Peyer's patch (tissue), 4 donors: ENCODE measurements at places on chromosomes 16 and 17. TPM values are rescaled to one million over a fixed set of nuclear protein-coding genes. Genes with fewer than 3 reads are reported as not detected.
A peak's percentile ranks its signal among the peaks of the same experiment; 100 is the strongest.

- no peak for DNase-seq
These were observed 362.2 kb downstream of the WWOX start for GRCh38 chr16:78461496-78462287.

GRCh38 chr16:76386784-76387183 lies 109.6 kb downstream of the CNTNAP4 start:
- DNase-seq = no peak

Gene ARL6IP1
- total RNA-seq = 56.1 TPM

GRCh38 chr16:4339909-4340308 lies 11.2 kb downstream of the PAM16 start:
- no peak for DNase-seq

DNA sequence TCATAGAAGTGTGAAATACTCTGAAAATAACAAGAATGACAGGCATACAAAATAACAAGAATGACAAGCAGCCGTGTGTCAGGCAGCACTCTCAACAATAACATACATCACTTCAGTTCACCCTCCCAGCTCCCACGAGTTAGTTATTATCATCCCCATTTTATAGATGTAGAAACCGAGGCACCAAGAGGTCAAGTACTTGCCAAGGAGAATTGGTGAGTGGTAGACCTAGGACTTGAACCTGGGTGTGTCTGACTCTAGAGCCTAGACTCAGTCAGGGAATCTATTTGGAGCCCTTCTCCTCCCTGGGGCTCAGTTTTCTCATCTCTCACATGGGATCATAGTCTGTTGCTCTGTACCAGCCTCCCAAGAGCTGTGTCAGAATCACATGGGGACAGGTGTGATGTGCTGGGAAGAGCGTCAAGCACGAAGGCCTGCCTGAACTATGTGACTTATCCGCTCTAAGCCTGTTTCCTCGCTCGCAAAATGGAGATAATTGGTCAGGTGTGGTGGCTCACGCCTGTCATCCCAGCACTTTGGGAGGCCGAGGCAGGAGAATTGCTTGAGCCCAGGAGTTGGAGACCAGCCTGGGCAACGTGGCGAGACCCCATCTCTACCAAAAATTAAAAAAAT lies 19.4 kb upstream of the PHOSPHO1 start:
- DNase-seq = no peak

DNA sequence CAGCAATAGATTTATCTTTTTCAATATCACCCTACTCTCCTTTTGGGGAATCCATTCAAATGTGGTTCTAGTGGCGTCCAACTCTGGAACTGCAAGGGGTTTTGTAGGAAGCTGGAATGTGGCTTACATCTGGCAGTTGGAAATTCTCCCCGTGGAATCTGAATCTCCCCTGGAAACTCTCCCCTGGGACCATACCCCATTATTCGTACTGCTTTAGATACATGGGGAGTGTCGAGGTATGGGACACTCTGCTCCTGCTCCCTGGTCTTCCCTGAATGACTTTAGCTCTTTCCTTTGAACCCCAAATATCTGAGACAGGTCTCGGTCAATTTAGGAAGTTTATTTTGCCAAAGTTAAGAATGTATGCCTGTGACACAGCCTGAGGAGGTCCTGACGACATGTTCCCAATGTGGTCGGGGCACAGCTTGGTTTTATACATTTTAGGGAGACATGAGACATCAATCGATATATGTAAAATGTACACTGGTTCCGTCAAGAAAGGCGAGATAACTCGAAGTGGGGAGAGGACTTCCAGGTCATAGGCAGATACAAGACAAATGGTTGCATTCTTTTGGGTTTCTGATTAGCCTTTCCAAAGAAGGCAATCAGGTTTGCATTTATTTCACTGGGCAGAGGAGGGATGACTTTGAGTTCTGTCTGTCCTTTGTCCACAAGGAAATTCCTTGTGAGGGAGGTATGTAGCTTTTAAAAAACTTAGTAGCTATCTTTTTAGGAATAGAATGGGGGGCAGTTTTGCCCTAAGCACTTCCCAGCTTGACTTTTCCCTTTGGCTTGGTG lies 89.1 kb upstream of the CORO6 start:
- no peak for DNase-seq

DNA sequence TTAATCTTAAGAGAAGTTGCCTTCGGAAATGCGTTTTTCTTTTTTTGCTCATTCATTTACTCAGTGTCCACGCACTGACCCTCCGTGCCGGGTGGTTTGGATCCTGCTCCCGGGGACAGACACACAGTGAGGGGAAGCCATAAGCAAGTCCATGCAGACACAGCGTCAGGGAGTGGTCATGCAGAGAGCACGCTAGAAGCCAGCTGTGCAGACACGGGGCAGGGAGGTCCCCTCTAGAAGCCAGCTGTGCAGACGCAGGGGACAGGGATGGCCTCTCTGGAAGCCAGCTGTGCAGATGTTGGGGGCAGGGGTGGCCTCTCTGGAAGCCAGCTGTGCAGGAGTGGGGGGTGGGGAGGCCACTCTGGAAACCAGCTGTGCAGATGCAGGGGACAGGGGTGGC lies 4.8 kb downstream of the GAA start:
- no peak for DNase-seq

DNA sequence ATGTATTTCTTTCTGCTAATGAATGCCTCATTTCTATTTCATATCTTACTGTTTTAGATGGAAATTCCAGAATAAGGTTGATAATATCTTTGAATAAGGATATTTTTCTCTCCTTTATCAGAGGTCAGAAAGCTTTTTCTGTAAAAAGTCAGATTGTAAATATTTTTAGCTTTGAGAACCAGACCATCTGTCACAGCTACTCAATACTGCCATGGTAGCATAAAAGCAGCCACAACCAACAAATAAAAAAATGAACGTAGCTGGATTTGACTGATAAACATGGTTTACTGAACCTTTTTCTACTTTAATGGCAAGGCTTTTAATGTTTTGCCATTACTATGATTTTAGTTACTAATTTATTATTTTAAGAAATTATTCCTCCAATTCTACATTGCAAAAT lies 217.4 kb upstream of the COX10 start:
- DNase-seq = no peak

Gene SLC6A2
- not detected for total RNA-seq

DNA sequence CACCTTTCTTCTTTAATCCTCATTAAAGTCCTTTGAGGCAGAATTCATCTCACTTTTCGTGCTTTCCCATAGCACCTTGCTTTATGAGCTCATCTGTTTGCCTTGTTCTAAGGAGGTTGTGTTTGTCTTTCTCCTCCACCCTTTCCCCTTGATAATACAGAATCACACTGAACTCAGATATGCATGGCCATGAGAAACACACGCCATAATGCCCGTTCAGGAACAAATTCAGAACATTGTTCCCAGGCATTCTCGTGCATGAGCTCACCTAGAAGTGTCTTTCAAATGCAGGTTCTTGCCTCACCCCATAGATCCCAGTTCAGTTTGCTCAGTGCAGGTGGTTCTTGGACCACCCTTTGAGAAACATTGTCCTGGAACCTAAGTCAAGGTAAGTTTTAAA lies 71.1 kb downstream of the TMEM114 start:
- no peak for DNase-seq

GRCh38 chr17:74210191-74211140 lies 2.9 kb upstream of the TTYH2 start:
- DNase-seq = peak; percentile 72

DNA sequence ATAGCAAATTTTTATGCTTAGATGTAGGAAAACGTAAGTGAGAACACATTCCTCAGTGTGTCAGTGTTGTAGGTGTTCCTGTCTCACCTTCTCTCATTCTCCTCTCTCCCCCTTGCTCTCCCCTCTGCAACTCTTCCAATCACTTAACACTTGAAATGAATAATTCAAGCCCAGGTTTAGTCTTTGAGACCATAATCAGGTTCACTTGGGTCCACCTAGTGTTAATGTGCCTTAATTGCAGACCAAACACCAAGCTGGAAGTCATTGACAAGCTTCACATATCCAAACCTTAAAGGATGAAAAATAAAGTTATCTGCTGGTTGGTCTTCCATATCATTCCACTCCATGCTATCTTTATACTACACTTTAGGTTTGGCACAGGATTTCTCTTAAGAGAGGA lies 37.0 kb downstream of the STXBP4 start:
- DNase-seq = no peak

DNA sequence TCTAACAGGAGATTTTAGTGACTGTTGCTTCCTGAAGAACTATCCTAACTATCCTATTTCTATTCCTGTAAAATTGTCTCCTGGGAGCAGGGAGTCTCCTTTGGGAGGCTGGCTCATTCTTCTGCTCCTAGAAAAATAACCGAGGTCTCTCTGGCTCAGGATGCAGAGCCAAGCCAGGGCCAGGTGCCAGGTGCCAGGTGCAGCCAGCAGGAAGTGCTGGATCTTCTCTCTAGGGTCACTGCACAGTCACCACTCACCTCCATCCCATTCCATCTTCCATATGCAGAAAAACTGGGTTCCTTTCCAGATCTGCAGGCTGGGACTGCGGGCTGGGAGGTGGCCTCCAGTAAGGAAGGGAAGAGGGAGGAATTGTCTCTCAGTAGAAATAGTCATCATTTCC lies 3.8 kb upstream of the TMC7 start:
- no peak for DNase-seq

DNA sequence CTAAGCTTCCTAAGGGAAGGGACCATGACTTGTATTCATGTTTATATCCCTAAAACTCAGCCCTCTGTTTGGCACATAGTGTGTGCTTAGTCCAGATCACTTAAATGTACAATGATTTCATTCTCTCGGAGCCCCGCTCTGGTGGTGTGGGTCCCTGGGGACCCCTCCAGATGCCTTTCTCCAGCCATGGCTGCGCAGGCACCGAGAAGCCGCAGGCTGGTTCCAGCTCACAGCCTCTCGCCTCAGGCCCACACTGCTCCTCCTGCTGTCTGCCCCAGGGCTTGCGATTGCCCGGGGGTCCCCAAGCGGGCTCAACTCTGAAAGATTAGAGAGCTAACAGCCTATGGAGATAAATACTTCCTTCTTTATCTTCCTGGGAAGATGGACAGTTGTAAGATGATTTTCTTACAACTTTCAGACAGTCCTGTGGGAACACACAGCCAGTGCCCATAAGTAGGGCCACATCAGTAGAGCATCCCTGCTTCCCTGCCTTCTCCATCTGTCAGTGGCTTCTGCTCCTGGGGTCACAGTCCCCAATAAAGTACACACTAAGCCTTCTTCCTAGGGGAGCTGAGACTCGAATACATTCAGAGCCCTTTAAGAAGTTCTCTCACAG lies 66.2 kb downstream of the CENPV start:
- DNase-seq = no peak

- DNase-seq = no peak
These were observed 14.2 kb upstream of the MARCHF10 start for GRCh38 chr17:62822080-62822904.

Gene ELMO3
- 69.0 TPM for total RNA-seq

Gene CCDC144A
- total RNA-seq = 8.2 TPM

Gene HAS3
- 1.1 TPM for total RNA-seq

- DNase-seq = peak; percentile 95
These were observed 4.9 kb downstream of the MAP3K14 start for GRCh38 chr17:45311760-45312476.

GRCh38 chr17:3501344-3501743 lies 25.5 kb downstream of the ASPA start:
- DNase-seq = no peak

GRCh38 chr16:70267516-70267915 lies 15.8 kb upstream of the EXOSC6 start:
- DNase-seq = peak; percentile 51

GRCh38 chr17:41814195-41814594 lies 1.4 kb downstream of the FKBP10 start:
- DNase-seq = no peak

- DNase-seq = no peak
These were observed 36.8 kb upstream of the BCAR1 start for GRCh38 chr16:75288181-75288580.

DNA sequence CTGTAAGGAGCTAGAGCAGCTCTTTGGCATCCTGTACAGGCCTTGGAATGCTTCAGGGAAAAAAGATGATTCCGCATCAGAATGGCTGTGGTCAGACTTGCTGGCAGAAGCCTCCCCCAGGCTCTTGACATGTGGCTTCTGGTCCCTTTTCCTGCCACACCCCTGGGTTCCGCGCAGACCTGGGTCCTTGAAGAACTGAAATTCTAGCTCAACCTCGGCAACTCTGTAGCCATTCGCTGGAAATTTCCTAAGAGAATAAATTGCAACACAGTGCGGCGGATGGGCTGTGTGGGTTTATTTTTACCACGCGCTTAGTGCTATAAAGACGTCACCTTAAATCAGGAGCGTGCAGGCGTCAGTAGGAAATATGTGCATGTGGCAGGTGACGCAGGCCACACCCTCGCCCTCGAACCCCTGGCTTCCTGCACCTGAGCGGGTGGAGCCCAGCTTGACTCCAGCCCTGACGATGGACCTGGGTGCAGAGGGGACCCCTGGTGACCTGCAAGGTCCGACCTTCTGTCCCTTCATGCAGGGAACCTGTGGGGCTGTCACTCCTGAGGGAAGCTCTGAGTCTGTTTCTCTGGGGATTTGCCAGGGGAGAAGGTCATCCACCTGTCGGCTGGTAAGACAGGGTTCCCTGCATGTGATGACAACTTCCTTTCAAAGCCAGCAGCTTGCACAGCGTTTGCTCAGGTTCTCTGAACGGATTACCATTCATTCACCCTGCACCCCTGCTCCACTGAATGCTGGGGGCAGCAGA lies 46.3 kb downstream of the METRNL start:
- DNase-seq = no peak

- DNase-seq = no peak
These were observed 387.1 kb upstream of the TNRC6C start for GRCh38 chr17:77571155-77571981.

DNA sequence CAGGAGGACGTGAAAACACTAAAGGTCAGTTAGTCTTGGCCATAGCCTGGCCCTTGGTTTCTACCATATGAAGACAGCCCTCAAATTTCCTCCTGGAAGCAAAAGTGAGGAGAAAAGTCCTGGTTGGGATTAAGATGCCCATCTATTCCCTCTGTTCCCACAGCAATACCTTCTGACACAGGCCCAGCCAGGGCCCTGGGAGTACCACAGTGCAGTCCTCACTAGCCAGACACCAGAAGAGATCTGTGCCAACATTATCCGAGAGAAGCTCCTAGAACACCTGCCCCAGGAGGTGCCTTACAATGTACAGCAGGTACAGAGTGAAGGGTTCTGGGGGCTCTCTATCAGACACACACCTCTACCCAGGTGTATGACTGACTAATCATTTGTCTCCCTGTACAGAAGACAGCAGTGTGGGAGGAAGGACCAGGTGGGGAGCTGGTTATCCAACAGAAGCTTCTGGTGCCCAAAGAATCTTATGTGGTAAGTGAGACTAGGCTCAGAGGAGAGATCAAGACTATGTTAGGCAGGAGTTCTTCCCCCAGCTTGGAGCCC lies 4.1 kb downstream of the ERAL1 start:
- DNase-seq = no peak

GRCh38 chr16:11016524-11016988 lies 72.2 kb downstream of the CLEC16A start:
- DNase-seq = no peak
